NAMALWA (cell line): ENCODE measurements at places on chromosomes 13 and 19.

- no peak for DNase-seq
Measured at GRCh38 chr19:13507053-13507611, 853 bp upstream of the CACNA1A start.

DNA sequence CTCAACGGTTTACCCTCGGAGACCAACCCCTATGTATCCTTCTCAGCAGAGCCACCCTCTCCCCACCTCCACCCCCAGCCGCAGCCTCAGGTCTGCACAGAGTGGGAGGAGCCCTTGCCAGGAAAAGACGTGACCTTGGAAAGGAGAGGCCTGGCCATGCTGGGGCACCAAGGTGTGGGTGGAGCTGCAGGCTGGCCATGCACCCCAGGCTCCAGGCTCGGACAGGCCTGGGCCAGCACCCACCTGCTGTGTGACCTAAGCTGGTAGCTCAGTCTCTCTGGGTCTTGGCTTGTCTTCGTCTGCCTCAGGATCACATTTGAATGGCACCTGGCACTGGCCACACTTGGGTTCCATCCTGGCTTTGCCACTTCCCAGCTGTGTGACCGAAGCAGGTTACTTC, 29.5 kb downstream of the CCDC8 start:
- no peak for DNase-seq

GRCh38 chr13:52156724-52157261, 2.6 kb downstream of the NEK3 start:
- DNase-seq: no peak

DNA sequence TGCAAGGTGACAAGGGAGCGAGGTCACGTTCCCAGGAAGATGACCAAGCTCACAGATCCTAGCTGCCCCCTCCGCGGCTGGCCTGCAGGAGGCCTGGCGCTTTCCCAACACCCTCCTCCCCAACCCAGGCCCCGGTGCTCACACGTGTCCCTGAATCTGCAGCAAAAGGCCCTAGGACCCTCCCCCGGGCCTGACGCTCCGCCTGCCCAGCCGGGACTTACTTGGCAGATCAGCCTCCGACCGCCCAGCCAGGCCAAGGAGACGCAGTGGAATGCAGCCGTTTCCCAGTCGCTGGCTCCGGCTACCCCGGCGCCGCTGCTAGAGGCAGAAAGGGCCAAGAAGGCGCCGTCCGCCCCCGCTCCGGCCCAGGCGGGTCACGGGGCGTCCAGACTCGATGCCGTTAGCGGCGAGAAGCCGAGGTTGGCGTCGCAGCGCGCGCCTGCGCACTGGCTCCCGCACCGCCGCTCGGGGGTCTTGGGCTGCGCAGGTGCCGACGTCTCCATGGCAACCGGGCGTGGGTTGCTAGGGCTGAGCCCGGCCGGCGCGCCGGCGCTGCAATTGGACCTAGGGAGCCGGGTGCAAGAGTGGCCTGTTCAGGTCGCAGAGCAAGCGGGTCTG, at the start of gene PNMA8A:
Gene PNMA8A, minus strand, starts transcription at position 448 of the 618 bp plus-strand sequence. CDS start 528 bp downstream, outside the sequence.
- no peak for DNase-seq

DNA sequence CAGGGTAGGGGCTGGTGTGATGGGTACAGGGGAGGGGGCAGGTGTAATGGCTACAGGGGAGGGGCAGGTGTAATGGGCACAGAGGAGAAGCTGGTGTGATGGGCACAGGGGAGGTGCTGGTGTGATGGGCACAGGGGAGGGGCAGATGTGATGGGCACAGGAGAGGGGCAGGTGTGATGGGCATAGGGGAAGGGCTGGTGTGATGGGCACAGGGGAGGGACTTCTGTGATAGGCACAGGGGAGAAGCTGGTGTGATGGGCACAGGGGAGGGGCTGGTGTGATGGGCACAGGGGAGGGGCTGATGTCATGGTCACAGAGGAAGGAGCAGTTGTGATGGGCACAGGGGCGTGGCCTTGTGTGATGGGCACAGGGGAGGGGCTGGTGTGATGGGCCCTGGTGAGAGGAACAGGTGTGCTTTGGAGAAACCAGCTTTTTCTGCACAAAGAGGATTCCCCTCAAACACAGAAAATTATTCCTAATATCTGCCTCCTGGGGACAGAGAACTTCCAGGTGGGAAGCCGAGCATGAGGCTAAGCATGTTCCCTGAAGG, 38.6 kb upstream of the POP4 start:
- no peak for DNase-seq

- DNase-seq: no peak
Measured at GRCh38 chr13:21875116-21875515, 204.2 kb downstream of the FGF9 start.

DNA sequence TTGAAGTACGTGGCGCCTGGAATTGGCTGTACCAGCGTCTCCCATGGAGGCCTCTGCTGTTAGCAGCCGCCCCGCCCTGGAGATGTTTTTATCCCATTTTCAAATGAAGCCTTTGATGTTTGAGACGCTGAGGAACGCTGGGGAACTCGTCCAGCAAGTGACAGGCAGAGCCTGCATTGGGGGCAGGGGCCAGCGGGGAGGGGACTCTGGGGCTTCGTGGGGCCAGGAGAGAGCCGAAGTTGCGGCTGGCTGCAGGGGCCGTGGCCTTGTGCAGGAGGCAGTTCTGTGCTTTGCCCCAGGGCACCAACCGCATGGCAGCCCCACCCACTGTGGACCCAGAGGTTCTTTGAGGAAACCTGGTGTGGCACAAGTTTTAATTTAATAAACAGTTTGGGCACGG, 13.5 kb downstream of the SPPL2B start:
- DNase-seq: no peak

DNA sequence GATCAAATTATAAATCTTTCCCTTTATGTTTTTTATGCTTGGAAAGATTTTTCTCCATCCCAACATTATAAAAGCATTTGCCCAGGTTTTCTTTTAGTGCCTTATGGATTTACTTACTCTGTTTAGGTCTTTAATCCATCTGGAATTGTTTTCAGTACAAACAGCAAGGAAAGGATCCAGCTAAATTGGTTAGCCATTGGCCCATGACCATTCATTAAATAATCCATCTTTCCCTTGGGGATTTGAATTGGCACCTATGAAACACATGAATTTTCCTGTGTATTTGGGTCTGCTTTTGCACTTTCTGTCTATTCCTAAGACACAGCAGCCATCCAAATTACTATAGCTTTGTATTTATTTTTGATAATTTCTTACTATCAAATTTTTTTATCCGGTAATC, 28.8 kb upstream of the SHKBP1 start:
- DNase-seq: no peak

- no peak for DNase-seq
Measured at GRCh38 chr13:51765142-51765515, 38.8 kb downstream of the DHRS12 start.

- no peak for DNase-seq
Measured at GRCh38 chr13:76720821-76721220, 165.4 kb downstream of the KCTD12 start.
